ENCODE measurements at places on chromosomes 1 and 21.

- DNase-seq: no peak
Measured at GRCh38 chr1:7235871-7236517, 450.7 kb downstream of the CAMTA1 start.

GRCh38 chr1:160045653-160046052 is 13.9 kb upstream of the PIGM start:
- DNase-seq: no peak

DNA sequence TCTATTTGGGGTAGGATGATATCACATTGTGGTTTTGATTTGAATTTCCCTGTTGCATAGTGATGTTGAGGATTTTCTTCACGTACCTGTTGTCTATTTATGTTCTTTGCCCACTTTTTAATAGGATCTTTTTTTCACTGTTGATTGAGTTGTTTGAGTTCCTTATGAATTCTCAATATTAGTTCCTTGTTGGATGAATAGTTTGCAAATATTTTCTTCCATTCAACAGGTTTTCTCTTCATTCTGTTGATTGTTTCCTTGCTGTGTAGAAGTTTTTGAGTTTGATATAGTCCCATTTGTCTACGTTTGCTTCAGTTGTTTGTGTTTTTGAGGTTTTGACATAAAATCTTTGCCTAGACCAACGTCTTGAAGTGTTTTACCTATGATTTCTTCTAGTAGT is 369.5 kb upstream of the CAMK1G start:
- DNase-seq: no peak

DNA sequence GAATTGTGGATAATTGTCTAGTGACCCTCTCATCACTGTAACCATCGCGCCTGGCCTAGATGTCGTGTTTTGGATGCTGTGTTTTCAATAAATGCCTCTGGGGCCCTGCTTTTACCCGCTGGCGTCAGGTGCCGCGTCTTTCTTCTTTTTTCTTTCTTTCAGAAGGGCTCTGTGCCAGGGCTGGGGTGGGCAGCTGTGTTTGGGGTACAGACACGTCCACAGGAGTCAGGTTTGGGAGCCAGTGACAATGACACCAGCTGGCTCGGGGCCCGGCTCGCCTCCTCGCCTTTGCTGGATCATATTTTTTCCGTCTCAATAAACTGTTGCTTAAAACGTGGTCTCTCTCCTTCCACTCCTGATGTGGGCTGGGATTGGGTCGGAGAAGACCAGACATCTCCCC is 16.1 kb downstream of the TMEM201 start:
- DNase-seq: no peak

DNA sequence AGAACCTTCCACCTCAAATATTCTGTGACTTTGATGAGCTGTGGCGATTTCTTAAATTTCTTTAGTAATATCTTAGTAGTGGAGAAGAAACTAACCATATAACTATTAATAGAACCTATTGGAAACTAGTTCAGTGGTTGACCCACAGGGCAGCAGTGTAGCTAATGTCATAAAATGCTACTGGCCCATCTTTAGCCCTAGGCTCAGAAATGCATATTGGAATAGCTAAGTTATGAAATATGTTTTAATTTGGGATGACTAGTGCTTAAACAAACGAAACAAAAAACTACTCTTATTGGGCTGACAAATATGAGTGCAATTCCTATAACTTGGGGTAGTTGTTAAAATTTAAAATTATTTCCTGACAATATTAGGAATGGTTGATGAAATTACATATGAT is 20.2 kb downstream of the MACO1 start:
- DNase-seq: no peak

GRCh38 chr1:84159533-84160240 is 15.6 kb downstream of the PRKACB start:
- no peak for DNase-seq

DNA sequence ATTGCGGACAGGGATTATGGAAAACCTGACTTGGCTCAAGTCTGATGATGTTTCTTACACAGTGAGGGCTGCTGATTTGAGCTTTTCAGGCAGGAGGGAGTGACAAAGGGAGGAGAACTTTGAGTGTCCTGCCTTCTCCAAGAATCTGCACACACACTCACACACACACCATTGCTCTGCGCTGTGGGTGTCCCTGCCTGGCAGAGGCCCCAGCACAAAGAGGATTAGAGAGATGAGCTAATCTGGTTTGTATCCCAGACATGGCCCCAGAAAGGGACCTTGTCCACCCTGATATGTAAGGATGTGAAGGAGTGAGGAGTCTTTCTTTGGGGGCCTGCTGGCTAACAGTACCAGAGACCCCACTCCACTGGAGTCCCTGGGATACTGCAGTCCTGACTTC is 5.9 kb upstream of the WNT2B start:
- peak; percentile 71 for DNase-seq

GRCh38 chr1:153397051-153397923 is 6.4 kb upstream of the S100A8 start:
- no peak for DNase-seq

DNA sequence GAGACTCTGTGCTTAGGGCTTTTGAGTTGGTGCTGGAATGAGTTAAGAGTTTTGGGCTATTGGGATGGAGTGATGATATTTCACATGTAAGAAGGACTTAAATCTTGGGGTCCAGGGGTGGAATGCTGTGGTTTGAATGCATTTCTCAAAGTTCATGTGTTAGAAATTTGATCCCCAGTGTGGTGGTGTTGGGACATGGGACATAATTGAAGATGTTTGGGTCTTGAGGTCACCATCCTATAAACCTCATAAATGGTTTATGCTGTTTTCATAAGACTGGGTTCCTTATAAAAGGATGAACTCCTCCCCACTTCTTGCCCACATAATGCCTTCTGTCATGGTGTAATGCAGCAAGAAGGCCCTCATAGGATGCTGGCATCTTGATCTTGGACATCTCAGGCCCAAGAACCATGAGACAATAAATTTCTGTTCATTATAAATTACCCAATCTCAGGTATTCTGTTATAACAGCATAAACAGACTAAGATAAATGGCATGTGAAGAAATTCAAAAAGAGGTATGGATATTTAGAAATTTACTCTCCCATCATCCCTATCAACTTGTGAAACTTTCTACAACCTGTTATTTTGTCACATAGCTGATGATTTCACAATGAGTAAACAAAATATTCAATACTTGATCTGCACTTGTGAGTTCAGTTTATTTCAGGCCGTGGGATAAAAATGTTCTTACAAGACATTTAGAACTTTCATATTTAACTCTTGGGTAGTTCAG is 48.0 kb upstream of the NEK7 start:
- no peak for DNase-seq

GRCh38 chr1:223242382-223242955 is 99.4 kb upstream of the TLR5 start:
- DNase-seq: no peak

- DNase-seq: no peak
Measured at GRCh38 chr1:3816331-3817137, 20.2 kb upstream of the LRRC47 start.

GRCh38 chr1:5690898-5691297 is 301.3 kb downstream of the NPHP4 start:
- peak; percentile 24 for DNase-seq

DNA sequence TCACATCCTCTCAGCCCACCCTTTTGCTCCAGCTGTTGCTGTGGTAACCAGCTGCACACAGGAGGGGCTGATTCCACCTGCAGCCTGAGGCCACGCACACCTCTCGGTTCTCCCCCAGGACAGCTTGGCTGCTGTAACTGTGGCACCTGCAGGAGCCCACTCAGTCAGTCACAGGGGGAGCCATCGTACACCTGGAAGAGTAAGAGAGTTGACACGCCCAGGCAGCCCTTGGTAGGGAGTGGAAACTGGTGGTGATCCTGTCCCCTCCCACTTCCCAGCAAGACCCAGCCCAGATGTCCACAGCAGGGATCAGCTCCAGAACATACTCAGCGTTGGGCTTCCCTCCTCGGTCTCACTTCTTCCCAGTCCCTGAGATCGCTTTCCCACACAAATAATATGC is 32.2 kb upstream of the BACE2 start:
- DNase-seq: no peak
